ENCODE measurements at places on chromosomes 5 and 9.
A peak's percentile ranks its signal among the peaks of the same experiment; 100 is the strongest.

DNA sequence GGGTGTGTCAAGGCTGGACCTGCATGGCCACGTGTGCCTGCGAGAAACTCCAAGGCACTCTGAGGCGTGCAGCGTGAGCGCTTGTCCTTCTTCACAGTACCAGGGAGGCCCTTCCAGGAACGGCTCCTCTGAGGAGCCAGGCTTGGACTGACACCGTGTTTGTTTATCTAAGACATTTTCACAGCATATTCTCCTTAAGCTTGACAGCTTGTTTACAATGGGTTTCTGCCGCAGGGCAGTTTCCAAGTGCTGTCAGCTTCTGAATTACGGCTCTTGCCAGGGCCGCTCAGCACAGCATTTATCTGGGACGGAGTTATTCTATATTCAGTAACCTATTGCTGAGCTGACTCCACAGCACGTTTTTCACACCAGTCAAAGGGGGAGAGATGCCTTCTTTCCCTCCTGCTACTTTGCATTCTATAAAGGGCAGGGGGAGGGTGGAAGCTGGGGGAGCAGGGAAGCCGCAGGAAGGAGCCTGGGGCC is 98.4 kb downstream of the LMNB1 start:
- peak; percentile 62 for DNase-seq

DNA sequence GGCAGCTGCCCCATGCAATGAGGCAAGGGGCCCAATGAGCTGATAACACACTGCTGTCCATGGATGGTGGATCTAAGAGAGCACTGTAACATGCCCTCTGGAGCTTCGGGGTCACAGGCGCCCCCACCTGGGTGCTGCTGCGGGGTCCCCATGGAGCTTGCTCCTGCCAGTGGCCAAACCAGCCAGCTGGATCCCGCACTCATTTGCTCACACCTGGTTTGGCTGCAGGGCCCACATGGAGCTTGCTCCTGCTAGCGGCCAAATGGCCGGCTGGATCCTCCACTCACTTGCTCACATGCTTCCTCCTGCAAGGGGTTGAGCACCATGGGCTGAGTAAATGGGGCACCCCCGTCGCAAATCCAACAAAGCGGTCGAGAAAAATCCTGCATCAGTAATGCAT is 68.3 kb upstream of the ARL15 start:
- DNase-seq = no peak

DNA sequence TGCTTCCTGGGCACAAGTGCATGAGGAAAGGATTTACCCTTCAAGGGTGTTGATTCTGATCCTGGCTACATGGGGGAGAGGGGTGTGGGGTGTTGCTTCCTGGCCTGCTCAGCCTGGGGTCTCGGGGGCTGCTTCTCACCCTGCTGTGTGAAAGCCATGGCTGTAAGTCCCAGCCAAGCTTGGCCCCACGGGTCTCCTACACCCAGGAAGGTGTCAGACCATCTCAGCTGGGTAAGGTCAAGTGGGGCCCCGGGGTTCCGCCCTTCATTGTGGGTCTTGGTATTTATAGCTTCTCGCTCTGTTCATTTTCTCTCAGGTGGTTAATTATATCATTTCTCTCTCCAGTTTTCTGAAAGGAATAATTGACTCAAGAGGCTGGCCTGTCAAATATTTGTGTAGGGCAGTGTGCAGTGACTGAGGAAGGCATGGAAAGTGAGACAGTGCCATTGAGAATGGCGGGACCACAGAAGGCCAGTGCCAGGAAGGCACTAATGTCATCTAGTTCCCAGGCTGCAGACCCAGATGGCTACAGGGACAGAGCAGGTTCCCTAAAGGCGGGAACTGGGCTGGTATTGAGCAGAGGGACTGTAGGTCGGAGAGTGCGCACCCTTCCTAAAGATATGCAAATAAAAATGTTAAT is 126.0 kb downstream of the FOXD1 start:
- no peak for DNase-seq

- DNase-seq = no peak
Observed at GRCh38 chr9:129914051-129914450, 78.8 kb downstream of the USP20 start.

DNA sequence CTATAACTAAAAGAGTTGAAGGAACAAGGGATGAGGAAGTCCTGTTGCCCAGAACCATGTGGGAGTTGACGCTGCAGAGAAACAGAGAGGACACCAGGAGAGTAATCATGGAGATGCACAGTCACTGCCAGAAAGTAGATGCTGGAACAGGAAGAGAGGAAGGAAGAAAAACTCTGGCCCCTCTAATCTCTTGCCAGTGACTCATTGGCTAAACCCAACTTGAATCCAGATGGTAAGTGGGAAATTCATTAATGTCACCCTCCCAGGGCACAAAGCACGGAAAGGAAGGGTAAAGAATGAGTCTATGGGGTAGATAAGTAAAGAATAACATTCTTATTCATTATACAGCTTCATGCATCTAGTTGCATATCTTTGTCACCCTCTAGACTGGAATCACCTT is 631.9 kb downstream of the PRELID2 start:
- no peak for DNase-seq

GRCh38 chr5:2311851-2312250 is 429.1 kb upstream of the IRX4 start:
- peak; percentile 42 for DNase-seq

GRCh38 chr9:109101810-109102209 is 17.9 kb downstream of the TMEM245 start:
- DNase-seq = no peak

GRCh38 chr9:99415606-99416005 is 193.5 kb downstream of the SEC61B start:
- no peak for DNase-seq

DNA sequence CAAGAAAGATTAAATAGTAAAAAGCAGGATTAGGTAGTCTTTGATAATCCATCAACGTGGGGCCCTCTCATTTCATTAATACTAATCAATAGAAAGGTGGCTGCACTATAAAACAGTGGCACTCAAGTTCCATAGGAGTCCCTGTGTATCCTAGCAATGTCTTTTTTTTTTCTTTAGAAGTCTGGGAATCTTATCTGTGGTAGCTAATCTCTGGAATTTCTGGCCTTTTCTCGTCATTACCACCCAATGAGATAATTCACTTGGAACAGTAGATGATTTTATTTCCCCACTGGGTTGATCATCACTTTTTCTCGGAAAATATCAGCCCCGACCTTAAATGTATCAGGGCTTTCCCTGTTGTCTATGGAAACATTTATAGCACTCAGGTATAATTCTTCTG is 86.8 kb upstream of the CDH6 start:
- peak; percentile 85 for DNase-seq

GRCh38 chr9:22343218-22343611 is 103.4 kb upstream of the DMRTA1 start:
- no peak for DNase-seq

DNA sequence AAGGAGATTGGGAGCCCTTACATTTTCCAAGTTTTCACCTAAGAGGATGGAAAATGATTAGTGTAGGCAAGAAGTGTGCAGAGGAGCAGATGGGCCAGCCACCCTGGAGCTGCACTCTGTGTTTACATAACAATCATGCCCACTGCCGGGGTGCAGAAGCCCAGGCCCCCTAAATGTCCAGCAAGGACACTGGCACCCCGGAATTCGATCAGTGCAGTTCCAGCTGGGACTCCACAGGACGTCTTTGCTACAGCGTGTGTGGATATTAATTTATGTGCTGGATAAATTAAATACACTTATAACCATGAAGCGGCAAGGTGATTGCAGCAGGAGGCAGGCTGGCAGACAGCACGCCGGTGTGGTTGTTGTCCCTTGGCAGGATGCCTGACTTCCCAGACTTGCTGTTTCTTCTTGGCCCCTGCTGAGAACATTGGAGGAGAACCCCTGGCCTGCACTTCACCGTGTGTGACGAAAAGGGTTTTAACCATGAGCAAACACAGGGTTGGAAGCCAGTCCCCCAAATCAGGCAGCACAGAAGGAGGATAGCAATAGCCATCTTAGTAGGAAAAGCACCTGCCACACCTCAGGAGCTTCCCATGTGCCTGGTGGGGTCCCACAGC is 73.7 kb downstream of the GADD45G start:
- no peak for DNase-seq

GRCh38 chr5:173699966-173700365 is 83.5 kb upstream of the BOD1 start:
- no peak for DNase-seq

DNA sequence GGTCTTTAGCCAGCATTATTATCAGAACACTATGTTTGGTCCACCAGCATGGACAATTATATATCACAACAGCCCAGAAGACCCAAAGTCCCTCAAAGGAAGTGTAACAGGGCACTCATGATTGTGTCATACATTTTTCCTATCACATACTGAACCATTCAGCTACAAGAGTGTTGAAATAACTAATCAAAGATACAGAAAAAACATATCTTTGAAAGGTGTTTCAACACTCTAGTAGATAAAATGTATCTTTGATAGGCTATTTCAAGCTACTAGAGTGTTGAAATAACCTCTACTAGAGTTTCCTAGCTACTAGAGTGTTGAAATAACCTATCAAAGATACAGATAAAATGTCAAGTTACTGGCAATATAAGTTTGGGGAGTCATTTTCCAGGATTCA is 545.0 kb downstream of the PRR16 start:
- no peak for DNase-seq

DNA sequence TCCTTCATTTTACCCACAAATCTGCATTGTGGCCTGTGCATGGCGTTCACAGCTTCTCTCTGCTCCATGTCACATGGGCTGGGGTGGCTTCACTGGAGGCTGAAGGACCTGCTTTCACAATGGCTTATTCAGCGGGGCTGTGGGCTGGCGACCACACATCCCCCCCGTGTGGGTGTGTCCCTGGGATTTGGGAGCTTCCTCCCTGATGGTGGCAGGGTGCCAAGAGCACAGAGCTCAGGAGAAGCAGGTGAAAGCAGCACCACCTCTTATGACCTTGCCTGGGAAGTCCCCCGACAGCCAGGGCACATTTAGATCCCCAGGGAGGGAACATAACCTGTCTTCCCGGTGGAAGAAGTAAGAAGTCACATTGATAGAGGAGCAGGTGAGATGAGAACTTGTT is 5.0 kb upstream of the MED10 start:
- no peak for DNase-seq

- no peak for DNase-seq
Observed at GRCh38 chr5:73759771-73760170, 133.8 kb downstream of the ARHGEF28 start.

GRCh38 chr5:142119051-142119625 is 10.6 kb downstream of the NDFIP1 start:
- no peak for DNase-seq

GRCh38 chr9:128635266-128636023 is 21.2 kb downstream of the DYNC2I2 start:
- DNase-seq = peak; percentile 99

DNA sequence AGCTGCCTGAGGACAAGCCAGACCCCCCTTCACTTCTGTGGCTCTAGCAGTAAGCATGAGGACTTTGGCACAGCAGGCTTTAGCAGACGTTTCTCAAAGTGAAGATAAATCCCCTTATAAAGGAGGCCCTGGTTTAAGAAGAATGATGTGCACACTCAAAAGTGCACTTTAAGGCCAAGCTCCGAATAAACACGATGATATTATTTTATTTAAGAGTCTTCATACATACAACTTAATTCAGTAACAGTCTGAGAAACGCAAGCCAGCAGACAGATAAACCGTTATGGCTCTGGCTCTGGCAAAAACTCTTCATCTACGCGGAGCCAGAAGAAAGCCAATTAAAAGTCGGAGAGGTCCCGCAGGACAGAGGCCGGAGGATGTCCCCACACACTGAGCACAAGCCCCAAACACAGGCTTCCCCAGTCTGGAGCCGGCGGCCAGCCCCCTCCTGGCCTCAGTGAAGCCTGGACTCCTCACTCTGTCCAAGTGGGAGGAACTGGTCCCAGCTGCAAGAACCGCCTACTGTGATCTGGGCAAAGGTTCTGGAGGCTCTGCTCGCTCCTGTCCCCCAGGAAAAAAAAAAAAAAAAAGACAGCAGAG is 44.6 kb downstream of the ADAMTS2 start:
- DNase-seq = no peak

GRCh38 chr5:156109317-156110023 is 217.5 kb upstream of the SGCD start:
- peak; percentile 24 for DNase-seq

DNA sequence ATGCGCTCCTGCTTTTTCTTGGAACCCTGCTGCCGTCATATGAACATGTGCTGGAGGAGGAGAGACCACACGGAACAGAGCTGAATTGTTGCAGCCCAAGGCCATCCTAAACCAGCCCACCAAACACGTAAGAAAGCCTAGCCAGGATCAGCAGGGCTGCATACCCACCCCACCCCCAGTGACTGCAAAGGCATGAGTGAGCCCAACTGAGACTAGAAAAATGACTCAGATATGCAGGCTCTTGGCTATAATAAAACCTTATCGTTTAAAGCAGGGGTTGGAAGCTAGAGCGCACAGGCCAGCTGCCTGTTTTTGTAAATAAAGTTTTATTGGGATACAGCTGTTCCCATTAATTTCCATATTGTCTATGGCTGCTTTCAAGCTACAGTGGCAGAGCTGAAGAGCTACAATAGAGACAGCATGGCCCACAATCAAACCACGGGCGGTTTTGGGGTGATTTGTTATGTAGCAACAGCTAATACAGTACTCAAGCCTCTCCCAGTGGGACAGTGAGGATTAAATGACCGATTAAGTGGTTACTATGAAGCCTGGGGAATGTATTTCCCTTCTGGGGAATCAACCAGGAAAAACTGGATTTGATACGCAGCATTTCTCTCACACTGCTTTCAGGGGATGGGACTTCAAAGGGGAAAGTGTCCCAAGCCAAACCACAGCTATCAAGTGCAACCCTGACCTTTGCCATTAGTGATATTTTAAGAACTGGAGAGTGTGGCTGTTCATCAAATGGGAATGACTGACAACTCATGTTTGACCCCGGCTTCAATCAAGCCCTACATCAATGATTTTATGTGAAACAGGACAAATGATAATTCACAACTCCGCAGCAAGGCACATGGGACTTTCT is 6.3 kb downstream of the SHB start:
- DNase-seq = no peak

DNA sequence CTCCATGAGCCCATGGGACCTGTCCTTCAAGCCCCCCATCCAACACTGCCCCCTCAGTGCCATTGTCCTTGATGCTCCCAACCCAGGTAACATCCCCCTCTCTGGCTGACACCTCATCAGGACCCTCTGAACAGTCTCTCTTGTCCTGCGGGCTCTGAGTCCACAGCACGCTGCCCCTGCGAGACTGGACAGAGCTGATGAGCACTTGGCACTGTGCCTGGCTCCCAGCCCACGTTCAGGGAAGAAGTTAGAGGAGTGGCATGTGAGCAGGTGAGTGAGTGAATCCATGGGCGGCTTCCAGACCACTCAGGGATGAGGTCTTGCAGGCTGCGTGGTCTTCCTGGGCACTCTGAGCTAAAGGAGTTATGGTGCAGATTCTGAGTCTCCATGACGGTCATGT is 70.7 kb downstream of the PAX5 start:
- no peak for DNase-seq

DNA sequence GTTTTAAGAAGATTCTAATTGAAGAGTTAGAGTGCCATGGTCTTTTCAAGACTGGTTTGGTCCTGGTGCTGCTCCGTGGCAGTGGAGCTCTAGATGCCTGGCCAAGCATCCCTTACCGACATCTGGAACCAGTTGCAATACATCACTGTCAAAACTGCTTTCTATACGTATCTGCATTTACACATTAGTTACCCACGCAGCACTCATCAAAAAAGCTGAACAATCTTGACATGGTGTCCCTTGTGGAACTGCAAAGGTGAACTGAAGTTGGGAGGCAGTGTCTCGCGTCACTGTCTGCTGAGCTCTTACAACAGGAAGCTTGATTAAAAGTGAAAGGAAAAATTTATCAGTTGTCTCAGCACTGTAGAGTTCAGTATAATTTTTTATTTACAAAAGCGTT is 82.6 kb downstream of the PBX3 start:
- no peak for DNase-seq

Data from mesendoderm (in vitro differentiated cells).